ENCODE measurements at places on chromosomes 16 and 17. TPM values are rescaled to one million over a fixed set of nuclear protein-coding genes. Genes with fewer than 3 reads are reported as not detected.

- DNase-seq = no peak
Observed at GRCh38 chr16:69709456-69710084, 16.8 kb downstream of the NQO1 start.

GRCh38 chr16:68884861-68885720 lies 41.8 kb downstream of the TANGO6 start:
- no peak for DNase-seq

DNA sequence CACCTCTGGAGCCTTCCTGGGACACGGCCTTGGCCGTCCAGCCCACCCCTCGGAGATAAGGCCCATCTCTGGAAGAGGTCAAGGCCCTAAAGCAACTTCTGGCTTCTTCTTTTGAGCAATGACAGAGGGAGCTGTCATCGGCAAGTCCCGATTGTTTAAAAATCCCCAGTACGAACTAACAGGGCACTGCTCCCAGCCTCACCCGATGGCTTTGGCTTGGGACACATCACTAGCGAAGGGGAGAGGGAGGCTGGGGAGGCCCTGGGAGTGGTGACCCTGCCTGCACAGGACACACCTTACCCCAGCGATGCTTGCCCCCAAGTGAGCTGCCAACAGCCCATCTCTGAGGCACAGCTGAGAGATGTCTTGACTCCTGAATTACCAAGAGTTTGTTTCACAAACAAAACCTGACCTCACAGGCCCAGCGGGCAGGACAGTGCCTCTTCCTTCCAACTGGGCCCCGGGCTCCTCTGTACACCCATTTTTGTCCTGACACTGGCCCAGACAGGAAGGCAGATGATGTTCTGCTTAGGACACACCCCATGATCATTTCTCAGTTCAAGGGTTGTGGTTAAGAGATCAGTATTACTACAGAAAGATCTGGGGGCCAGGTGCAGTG lies 4.8 kb downstream of the SYNGR2 start:
- no peak for DNase-seq

- DNase-seq = no peak
Observed at GRCh38 chr17:75694536-75694935, 26.7 kb upstream of the ITGB4 start.

DNA sequence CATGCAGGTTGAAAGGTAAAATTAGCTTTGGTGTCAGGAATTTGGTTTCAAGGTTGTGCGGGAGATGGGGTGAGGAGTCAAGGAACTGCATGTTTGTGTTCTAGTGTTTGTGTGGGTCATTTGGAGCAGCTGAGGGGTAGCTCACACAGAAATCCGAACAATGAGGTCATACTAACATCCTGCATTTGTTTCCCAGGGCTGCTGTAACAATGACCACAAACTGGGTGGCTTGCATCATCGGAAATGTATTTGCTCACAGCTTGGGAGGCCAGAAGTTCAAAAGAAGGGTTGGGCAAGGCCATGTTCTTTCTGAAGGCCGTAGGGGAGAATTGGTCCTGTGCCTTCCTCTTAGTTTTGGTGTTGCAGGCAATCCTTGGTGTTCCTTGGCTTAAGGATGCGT lies 287.4 kb downstream of the HAPSTR1 start:
- no peak for DNase-seq

DNA sequence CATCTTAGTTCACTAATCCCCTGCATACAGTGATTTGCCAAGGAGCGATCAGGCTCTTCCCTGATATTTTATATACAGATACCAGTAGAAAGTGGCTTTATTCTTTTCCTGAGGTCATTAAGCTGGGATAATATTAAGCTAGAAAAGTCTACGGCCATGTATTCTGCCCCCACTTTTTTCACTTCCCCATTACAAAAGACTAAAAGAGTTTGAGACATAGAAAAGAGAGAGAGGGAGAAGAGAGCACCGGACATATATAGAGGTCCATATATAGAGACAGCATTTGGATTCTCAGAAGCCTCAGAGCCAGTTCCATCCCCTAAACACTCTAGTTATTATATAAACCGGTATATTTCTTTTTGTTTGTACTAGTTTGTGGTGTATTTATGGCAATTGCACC lies 166.5 kb upstream of the ANKFN1 start:
- no peak for DNase-seq

GRCh38 chr16:78436846-78437245 lies 337.4 kb downstream of the WWOX start:
- DNase-seq = no peak

Gene CFAP52
- not detected for total RNA-seq

Gene NAA38
- 119 TPM for total RNA-seq

Gene TAT
- total RNA-seq = not detected
